ENCODE measurements at places on chromosomes 11 and 22.
A peak's percentile ranks its signal among the peaks of the same experiment; 100 is the strongest.

GRCh38 chr22:37316875-37317371 lies 34.6 kb downstream of the CYTH4 start:
- DNase-seq: peak; percentile 43

DNA sequence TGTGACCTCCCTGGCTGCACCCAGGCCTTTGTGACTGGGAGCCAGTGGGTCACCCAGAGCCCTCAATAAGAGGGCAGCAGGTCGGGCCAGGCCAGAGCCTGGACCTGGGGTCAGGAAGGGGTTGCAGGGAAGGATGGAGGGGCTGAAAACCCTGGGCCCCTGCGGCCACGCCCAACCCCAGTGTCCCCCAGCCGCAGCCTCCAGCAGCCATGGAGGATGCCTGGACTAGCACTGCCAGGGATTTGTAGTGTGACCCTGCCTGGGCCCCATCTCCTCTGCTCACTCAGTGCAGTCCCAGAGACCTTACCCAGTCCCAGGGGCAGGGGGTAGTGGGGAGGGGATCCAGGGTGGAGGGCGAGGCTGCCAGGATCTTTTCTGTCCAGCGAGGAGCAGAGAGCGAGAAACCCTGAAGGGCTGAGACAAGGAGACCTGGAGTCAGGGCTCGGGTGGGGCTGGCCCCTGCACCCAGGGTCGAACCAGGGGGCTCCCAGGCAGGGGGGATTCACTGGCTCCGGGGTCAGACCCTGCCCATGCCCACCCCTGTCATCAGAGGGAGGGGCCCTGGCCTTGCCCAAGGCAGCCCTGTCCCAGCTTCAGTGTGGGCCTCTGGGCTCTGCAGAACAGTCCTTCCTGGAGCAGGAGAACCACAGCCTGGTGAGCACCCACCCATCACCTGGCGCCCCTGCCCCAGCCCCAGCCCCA lies 187.5 kb downstream of the IGLL1 start:
- no peak for DNase-seq

DNA sequence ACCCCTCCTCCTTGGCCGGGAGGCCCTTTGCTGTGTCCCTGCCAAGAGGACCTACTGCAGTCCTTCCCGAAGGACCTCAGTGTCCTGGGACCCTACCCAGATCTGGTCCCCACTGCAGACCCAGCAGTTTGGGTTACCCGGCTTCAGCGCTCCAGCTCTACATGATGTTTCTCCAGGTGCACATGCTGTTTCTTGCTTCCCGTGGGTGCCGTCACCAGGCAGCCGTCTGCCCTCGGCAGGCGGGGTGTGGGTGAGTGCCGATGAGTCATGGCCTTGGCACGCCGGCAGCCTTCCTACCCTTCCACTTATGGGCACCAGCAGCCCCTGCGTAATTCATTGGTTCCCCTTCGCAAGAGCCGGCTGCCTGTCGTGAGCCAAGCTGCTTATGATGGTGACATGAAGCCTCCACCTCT lies 101.8 kb downstream of the BCR start:
- DNase-seq: peak; percentile 64

- no peak for DNase-seq
Measured at GRCh38 chr11:3152471-3153110, 12.5 kb downstream of the OSBPL5 start.

- no peak for DNase-seq
Measured at GRCh38 chr22:50010676-50011446, 1.7 kb downstream of the IL17REL start.

All from hippocampal formation (tissue), 2 donors.